SIG-M5 (cell line): ENCODE measurements at places on chromosomes 7 and 10.

DNA sequence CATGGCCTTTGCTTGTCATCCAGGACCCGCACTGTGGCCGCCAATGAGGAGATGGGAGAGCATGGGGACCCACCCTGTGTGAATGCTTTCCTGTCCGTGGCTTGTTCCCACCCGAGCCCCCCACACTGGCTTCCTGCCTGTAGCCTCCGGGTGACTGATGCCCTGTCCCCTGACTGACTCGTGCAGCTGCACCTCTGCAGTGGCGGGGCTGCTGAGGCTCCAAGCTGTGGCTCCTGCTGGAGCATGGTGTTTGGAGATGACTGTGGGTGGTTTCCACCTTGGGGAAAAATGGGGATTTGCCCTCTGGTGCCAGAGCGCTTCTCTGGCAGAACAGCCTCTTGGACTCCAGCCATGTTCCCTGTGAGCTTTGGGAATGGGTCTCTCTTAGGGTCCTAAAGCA lies 2.1 kb downstream of the CAMK1D start:
- DNase-seq: no peak

DNA sequence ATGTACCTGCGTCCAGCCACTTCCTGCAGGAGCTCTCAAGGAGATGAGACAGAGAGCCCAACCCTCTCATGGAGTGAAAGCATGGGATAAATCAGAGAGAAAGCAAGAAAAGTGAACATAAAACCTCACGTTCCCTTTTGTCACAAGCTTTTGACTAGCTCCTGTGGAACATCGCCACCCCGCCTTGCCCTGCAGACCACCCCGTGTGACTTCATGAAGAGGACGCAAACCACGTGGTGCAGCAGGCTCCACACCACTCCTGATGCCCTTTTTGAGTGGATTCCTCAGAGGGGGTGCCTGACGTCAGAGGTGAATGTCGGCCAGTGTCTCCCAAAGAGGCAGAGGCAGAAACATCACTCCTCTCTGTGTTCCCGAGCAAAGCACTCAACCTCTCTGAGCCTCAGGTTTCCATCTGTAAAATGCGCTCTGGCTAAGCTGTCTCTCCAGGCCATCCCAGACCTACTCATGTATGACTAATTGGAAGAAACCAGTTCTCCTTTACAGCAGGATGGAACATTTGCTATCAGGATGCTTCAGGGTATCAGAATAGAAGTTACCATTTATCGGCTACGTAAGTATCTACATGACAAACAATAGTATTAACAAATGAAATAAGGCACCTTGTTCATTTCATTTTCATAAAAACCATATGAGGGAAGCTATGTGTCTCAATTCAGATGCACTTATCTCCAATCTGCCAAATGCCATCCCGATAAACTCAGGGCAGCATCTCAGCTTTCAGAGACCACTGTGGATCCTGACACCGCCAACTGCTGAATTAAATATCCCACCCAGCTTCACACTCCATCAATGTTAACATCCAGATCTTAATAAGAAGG lies 5.3 kb downstream of the ZNF488 start:
- no peak for DNase-seq

GRCh38 chr7:7220821-7221220 lies 38.5 kb downstream of the C1GALT1 start:
- DNase-seq: no peak

DNA sequence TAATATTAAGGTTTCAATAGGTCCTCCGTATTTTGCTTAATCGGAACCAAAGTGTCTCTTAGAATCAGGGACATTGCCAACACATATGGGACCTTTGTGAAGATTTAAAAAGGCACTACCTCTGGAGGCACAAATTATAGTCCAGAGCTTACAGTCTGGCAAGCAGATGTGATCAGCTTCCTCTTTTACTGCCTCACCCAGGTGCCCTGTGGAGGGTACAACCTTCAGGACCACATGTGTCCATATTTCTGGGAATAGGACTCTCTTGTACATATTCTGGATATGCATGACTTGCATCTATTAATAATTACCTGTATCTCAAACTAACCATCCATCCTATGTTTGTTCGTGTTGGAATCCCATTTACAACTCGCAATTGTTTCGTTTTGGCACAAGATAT lies 60.0 kb downstream of the HGF start:
- DNase-seq: no peak

DNA sequence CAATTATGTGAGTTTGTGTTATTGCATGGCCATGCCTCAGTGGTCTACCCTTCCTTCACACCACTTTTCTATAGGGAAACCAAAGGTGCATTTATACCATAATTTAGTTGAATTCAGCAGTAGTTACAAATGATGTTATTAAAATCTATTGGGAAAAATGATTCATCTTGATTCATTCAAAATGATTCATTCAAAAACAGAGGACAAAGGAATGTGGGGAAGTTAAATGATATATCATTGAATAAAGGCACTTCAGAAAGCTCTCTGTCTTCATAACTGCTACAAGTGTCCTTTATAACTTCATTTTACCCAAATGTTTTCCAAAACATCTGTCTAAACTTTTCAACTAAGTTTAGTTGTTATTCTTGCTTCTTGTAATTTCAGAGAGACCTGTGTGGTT lies 722.9 kb downstream of the GRM8 start:
- no peak for DNase-seq

DNA sequence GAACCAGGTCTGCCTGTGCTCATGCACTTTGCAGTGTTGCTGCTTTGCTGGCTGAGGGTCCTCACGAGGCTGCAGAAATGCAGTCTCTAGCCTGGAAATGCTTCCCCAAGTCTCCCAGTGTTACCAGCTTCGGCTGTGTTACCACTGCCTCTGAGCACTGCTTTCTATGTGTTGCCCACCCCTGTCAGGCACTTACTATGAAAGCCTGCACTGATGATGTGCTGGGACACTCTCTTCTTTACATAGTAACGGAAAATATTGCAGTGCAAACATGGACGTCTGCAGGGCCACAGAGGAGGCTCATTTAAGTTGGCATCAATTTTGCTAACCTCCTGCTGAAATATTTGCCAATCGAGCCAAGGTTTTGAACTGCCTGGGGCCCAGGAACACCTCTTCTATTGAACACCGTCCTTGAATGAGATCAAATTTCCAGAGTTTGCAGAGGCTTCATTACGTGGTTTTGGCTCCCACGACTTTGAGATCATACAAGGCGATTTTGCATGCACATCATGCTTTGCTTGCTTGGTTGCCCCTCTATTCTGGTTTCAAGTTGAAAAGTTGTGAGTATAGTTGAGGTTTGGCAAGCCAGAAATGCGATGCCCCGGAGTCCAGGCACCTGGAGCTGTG lies 404.7 kb upstream of the PODXL start:
- no peak for DNase-seq

DNA sequence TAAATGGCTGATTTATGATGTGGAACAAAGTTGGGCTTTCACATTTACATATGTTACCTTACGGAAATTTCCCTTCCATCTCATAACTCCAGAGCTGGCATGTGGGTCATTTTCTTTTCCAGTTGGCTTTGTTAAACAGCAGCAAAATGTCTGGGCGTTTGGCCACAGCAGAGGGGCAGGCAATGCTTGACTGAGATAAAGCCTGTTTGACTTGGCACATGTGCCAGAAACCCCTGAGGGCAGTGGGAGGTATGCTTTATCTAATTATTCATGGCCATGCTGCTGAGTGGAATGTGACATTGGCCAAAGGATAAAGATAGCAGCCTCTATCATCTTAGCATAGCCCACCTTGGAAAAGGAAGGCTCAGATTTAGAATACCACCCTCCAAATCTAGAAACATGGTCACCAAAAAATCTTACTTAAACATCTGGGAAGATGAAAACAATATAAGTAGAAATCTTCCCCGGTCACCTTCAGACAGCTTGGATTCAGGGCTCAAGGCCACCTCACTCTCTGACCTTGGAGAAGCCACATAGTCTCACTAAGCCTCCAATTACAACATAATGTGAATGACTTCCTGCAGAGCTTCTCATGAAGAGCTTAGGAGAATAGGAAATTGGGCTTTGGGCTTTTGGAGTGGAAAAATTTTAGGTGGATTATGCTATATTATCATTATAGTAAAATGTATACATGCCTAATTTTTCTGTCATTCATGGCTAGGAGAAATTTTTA lies 101.5 kb downstream of the GRM3 start:
- no peak for DNase-seq

GRCh38 chr10:104406715-104407650 lies 53.4 kb downstream of the CFAP58 start:
- no peak for DNase-seq

- no peak for DNase-seq
Measured at GRCh38 chr7:104723001-104723400, 291.0 kb upstream of the KMT2E start.

- DNase-seq: no peak
Measured at GRCh38 chr7:47635091-47636080, 53.5 kb upstream of the TNS3 start.

- no peak for DNase-seq
Measured at GRCh38 chr10:94103801-94104221, 110.1 kb downstream of the PLCE1 start.

GRCh38 chr7:22385326-22385725 lies 28.4 kb upstream of the RAPGEF5 start:
- no peak for DNase-seq

- no peak for DNase-seq
Measured at GRCh38 chr7:139871331-139871730, 42.3 kb downstream of the TBXAS1 start.

GRCh38 chr10:86802473-86803108 lies 46.2 kb downstream of the BMPR1A start:
- no peak for DNase-seq

DNA sequence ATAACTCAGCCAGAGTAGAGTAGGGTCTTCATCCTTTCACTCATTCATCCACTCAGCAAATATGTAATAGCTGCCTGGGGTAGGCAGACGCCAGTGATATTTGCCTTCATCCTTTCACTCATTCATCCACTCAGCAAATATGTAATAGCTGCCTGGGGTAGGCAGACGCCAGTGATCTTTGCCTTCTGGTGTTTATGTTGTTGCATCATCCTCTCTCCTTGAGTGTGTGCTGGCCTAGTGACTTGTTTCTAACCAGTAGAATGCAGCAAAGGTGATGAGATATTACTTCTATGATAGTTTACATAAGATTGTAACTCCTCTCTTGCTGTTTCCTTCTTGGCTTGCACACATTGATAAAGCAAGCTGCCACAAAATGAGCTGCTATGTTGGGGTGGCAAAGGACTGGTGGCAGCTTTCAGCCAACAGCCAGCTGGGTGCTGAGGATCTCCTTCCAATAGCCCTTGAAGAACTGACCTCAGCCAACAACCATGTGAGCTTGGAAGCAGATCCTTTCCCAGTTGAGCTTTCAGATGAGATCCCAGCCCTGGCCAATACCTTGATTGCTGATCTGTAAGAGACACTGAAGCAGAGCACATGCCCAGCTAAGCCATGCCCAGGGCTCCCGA lies 23.2 kb upstream of the MTPN start:
- no peak for DNase-seq

- DNase-seq: no peak
Measured at GRCh38 chr7:98970805-98971204, 92.5 kb downstream of the TRRAP start.

- DNase-seq: no peak
Measured at GRCh38 chr7:108270385-108271015, 140.3 kb upstream of the LAMB4 start.

DNA sequence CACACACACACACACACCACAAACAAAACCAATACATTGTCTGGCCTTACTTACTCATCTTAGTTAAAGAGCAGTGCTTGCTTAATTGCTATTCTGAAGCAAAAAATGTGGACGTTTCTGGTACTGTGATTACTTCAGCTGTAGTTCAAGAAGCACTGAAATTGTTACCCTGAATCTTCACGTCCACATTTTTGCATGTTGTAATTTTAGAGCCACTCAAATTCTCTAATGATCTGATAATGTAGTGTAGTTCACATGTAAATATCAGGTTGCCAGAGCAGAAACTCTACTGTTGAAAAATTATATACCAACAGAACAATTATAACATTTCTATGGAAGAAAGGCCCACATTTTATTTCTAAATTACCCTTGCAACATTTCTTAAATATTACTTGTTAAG lies 1451.1 kb downstream of the GATA3 start:
- no peak for DNase-seq

GRCh38 chr7:138170959-138171703 lies 94.9 kb downstream of the AKR1D1 start:
- no peak for DNase-seq

- no peak for DNase-seq
Measured at GRCh38 chr7:96331233-96331632, 9.3 kb upstream of the SLC25A13 start.

DNA sequence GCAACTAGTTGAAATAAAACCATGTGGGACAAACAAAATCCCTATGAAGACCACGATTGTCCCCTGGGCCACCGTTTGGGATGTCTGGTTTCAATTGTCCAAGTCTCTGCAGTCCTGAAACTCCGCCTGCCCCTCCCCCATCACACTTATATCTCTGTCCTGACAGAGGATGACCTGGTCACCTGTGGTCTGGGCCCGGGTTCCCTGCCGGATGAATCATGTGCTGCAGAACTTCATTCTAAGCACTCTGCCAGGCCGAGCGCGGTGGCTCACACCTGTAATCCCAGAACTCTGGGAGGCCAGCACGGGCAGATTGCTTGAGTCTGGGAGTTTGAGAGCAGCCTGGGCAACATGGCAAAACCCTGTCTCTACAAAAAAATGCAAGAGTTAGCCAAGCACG lies 91.1 kb downstream of the COL13A1 start:
- no peak for DNase-seq

DNA sequence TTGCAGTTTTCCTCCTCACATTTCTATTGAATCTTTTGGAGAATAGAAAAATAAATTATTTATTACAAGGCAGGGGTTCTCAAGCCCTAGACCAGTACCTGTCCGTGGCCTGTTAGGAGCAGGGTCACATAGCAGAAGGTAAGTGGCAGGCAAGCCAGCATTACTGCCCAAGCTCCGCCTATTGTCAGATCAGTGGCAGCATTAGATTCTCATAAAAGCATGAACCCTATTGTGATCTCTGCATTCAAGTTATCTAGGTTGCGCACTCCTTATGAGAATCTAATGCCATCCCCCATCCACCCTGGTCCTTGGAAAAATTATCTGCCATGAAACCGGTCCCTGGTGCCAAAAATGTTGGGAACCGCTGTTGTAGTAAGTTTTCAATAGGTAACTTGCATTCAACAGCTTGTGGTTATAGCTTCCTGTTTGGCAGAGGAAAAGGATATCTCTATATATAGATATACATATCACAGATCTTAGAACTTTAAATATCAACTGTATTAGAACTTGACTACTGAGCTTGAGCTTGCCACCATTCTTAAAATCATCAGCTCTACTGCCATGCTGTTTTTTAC lies 165.1 kb downstream of the AHR start:
- DNase-seq: no peak

DNA sequence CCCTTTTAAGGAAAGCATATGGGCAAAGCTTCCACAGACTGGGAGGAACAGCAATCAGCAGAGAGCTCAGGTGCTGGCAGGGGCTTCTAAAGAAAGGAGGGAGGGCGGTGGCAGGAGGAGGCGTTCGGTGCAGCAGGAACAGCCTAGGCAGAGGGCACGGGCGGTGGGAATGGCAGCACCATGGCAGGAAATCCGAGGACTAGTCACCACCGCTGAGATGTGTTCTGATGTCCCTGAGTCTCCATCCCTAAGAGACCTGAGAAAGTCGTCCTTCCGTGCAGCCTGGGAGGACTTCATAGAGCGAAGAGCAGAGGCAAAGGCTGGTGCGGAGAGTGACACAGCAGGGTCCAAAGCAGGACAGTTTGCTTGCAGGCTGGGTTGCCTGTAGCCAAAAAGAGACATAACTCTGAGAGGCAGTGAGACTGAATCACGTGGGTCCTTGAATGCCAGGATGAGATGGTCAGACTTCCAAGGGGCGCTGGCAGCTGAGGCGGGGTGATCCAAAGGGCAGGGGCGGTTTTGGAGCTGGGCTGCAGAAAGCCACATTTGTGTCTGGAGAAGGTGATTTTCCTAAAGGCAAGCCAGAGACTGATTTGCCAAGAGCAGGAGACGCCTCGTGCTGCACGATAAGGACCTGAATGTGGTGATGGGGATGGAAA lies 35.8 kb upstream of the GRID1 start:
- DNase-seq: no peak
